ENCODE measurements at places on chromosomes 2 and 18.

DNA sequence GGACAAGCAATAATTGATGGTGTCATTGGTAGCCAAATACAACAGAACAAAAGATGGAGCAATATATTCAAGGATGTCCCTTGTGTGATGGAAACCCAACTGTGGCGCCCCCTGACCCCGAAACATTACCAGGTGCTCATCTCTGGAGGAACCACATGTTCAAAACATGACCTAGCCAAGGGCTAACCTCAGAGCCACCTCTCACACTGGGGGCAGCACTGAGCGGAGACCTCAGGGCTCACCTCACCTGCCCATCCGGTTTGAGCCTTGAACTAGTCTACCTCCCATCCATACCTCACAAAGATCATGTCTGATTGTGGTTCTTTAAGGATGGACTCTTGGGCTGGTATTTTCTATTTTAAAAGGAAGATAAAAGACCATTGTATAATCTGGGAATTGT, 314.4 kb upstream of the CDH7 start:
- DNase-seq = no peak

DNA sequence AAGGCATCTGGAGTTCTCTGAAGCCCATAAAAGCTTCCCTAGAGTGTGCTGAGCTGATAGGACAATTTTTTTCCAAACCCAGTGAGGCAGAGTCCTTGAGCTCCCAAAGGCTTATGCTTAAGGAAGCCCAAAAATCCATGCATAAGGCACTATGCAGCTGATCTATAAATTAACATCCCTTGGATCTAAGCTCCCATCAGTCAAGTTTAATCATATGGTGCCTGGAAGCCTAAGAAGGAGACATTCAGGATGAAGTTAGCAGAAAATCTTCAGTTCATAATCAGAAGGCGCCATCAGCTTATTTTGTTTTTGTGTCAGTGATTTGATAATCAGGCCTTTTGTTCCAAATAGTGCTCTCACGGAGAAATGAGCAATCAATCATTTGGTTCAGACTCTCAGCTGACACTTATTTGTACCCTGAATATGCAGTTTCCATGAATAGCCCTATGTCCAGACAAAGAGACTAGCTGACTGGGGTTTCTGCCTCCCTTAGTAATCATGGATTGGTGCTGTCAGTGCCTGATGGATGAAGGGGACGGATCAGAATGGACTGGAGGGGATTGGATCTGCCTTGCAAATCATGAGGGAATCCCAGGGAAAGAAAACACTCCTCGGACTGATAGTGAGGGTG, 464.8 kb upstream of the RGPD4 start:
- DNase-seq = no peak

GRCh38 chr2:8475349-8476031, 206.4 kb upstream of the ID2 start:
- no peak for DNase-seq

DNA sequence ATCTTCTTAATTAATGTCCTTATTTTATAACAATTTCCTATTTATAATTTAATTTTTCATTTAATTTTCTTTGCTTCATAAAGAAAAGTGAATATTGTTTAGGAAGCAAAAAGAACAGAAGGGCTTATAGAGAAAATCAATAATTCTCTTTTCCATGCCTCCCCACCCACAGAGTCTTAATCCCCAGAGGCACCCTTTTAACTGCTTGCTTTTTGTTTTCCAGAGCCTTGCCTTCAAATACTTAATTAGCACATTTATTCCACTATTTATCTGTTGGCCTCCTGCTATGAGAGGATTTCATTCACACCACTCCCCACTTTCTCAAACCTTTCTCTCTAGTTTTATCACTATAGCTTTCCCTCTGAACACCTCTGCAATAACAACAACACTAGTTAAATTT, 373.6 kb downstream of the MBD2 start:
- DNase-seq = no peak

DNA sequence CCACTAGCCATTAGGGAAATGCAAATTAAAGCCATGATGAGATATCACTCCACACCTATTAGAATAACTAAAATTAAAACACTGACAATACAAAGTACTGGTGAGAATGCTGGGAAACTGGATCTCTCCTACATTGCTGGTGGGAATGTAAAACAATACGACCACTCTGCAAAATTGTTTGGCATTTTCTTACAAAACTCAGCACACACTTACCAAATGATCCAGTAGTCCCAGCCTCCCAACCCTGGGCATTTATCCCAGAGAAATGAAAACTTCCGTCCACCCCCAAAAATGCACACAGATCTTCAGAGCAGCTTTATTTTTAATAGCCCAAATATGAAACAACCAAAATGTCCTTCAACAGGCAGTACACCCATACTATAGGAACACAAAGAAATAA, 8.9 kb upstream of the TMSB10 start:
- DNase-seq = no peak

- no peak for DNase-seq
These were observed 95.3 kb upstream of the ASB18 start for GRCh38 chr2:236359426-236360045.

- DNase-seq = no peak
These were observed 7.2 kb downstream of the STK36 start for GRCh38 chr2:218679119-218679518.

DNA sequence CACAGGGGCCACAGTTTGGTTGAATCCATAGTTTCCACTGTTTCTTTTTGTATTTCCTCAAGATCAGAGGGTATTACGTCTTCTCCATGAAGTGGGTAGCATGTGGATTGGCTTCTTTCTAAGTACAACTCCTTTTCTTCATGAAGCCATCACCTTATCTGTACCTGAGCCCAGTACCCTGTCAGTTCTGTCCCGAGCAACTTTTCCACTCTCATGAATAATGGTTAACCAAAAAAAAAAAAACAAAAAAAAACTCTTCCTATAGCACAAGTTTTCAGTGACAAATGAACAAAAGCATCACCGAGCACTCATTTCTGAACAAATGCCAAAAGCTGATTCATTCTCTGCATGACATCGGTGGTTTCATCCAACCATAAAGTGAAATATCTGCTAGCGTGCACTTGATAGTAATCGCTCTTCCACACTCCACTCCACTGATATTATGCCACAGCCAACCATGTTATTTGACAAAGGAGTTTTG, 53.0 kb upstream of the CCDC150 start:
- no peak for DNase-seq

- no peak for DNase-seq
These were observed 376 bp downstream of the NDUFA10 start for GRCh38 chr2:240024766-240025165.

- DNase-seq = no peak
These were observed 37.8 kb downstream of the GPR155 start for GRCh38 chr2:174449033-174449432.

DNA sequence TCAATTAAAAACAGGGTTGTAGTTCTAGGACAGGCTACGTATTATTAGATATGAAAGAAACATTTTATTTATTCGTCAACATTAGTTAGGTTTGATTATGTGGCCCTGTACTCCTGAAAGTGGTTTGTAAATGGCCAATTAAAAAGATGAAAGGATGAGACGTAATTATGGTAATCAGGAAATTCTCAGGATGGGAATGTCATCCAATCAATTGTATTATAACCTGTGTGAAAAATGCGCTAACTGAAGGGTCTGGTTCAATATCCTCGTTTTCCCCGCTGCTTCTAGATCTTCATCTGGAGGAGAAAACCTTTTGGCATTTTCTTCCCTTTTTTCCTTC, 5.6 kb upstream of the C18orf32 start:
- no peak for DNase-seq

DNA sequence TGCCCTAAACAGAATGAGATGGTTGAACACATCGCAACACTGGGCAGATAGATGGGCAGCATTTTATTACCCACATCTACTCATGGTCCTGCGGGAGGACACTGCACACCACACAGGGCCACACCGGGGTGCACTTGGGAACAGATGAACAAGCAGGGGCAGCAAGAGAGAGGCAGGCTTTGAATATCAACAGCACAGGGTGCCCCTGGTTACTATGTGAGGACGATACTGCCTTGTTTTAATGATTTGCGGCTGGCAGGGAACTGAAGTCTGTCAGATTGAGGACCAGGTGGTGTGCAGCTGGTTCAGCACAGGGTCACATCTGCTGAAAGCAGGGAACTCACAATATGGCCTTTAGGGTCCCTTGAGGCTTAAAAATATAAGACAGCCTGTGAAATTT, 195.7 kb downstream of the PIEZO2 start:
- DNase-seq = no peak

DNA sequence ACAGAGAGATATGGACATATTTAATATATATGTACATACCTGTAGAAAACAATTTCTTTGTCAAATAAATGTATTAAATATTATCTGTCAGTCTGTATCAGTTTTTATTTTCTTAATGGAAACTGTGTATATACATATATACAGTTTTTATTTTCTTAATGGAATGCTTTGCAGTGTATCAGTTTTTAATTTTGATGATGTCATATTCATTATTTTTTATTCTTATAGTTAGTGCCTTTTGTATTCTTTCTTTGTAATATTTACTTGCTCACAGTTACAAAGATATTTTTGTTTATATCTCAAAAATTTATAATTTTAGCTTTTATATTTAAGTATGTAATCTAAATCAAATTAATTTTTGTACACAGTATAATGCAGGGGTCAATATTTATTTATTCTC, 20.6 kb downstream of the KCNH7 start:
- no peak for DNase-seq

GRCh38 chr2:125684932-125685331, 971.0 kb upstream of the GYPC start:
- DNase-seq = no peak

- DNase-seq = no peak
These were observed 29.1 kb downstream of the FAM178B start for GRCh38 chr2:96957244-96957643.

DNA sequence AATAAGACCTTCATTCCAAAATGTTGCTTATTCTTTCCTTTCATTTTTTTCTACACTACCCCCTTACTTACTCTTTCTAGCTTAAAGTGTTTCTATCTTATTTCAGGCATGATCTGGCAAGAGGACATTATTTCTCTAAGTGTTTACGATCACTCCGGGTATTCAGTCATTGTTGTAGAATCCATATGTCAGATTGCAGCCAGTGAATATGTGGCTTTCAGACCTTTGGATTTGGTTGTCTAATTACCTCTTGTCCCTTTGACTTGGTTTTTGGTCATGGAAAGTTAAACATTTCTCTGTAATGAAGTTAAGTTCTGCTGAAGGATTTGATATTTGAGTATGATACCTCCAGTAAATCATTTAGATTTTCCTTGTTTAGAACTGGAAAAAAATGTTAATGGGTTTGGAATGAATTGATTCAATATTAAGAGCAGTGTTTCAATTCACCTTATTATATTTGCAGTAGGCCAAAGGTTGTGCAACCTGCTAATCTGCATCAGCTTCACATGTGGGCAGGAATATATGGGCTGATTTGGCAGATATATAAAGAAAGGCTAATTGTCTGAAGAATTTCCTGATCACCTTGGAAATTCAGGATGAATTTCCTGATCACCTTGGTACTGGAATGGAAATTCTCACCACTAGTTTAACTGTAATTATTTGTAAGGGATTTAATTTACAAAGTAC, 154.9 kb downstream of the PRPF40A start:
- no peak for DNase-seq

All from activated naive CD4-positive, alpha-beta T cell (primary cell).